Endothelial cell of umbilical vein (primary cell): ENCODE measurements at places on chromosomes 2 and 18. TPM values are rescaled to one million over a fixed set of nuclear protein-coding genes. Genes with fewer than 3 reads are reported as not detected.

- no peak for DNase-seq
These were observed 254.7 kb upstream of the THUMPD2 start for GRCh38 chr2:40033781-40034180.

- DNase-seq: no peak
These were observed 115.4 kb upstream of the STK17B start for GRCh38 chr2:196286821-196287220.

DNA sequence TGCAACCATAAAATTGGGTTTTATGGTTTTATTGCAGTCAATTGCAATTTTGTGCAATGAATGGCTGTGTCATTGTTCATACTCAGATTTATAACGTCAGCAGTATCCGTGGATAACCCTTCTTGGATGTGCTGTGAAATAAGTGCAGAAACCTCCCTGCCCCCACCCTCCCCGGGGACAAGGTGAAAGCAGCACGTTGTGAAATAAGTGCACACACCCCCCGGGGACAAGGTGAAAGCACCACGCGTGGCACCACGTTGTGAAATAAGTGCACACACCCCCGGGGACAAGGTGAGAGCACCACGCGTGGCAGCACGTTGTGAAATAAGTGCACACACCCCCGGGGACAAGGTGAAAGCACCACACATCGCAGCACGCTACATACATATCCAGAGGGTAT is 93.6 kb upstream of the NFATC1 start:
- no peak for DNase-seq

DNA sequence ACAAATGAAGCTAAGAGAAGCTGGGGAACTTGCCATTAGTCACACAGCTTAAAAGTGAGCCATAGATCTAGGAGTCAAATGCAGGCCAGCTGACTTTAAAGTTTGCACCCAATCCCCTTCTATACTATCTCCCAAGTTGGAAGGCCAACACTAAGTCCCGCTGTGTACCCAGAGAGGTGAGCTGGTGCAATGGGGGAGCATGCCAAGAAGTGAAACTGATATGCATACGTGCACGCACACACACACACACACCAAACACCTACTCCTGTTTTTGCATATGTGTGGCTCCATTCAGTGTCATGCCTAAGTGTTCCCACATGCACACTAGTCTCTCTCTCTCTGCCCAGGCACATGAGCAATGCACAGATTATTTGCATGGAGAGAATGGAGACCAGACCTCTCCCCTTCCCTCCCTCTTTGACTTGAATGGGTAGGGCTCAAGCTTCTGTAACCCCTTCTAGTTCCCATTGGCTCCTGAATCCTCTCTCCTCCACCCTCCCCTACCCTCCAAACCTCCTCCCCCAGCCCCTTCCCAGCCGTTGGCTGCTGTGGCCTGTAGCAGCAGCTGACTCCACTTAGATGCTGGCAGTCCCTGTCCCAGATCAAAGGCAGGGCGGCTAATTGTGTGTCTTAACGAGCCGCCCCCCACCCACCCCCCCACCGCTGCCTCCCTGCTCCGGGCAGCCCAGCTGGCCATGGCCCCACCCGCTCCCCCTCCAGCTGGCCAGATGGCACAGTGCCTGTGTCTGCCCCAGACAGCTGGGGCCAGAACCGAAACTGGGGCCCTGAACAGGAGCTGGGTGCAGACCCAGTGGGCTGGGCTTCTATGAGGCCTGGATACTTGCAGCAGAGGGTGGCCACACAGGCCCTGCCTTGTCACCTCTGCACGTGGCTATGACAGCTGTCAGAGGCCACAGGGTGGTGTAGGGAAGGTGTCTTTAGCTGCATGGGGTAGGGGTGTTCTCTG is 5.6 kb downstream of the WNT10A start:
- DNase-seq: no peak

DNA sequence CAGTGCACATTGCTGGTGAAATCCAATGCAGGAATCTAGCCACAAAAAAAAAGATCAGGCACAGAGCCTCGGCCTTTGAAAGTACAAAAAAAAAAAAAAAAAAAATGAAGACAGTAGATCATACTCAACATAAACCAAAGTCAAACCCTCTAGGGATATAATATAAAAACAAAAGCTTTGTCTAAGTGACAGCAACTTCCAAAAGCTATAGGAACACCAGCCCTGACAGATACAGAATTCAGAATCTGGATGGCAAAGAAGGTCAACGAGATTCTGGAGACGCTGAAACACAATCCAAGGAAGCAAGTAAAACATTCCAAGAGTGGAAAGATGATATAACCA is 54.0 kb upstream of the SCN1A start:
- no peak for DNase-seq

- DNase-seq: no peak
These were observed 101.7 kb upstream of the SP3 start for GRCh38 chr2:174066871-174067270.

- DNase-seq: no peak
These were observed 62.6 kb downstream of the KLF7 start for GRCh38 chr2:207103132-207103531.

DNA sequence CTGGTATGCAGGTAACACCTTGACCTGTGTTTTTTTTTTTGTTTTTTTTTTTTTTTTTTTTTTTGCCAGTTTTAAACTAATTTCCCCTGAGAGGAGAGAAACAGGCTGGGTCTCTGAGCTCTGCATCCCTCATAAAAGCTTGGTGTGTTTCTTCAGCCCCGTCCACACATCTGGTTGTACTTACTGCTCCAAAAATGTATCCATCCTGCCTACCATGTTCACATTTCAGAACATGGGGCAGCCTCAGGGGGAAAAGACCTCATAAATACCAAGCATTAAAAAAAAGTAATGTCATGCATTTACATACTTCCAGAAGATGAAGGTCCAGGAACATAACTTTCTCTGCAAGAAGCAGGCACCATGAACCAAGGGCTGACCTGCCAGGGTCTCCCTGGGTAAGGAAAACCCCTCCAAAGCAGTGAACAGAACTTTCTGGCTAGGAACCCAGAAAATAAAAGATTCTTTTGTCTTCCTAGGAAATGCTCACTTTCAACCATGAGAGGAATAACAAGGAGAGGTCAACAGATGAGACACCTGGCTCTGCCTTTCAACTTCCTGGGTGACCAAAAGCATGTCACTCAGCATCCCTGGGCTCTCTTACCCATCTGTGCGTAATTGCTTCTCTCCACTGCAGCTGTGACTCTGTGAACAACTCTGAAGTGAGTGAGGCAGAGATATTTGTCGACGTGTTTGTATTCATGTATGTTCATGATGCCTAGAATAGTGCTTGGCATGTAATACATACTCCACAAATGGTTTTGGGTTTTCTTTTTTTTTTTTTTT is 118.6 kb downstream of the MCFD2 start:
- no peak for DNase-seq

DNA sequence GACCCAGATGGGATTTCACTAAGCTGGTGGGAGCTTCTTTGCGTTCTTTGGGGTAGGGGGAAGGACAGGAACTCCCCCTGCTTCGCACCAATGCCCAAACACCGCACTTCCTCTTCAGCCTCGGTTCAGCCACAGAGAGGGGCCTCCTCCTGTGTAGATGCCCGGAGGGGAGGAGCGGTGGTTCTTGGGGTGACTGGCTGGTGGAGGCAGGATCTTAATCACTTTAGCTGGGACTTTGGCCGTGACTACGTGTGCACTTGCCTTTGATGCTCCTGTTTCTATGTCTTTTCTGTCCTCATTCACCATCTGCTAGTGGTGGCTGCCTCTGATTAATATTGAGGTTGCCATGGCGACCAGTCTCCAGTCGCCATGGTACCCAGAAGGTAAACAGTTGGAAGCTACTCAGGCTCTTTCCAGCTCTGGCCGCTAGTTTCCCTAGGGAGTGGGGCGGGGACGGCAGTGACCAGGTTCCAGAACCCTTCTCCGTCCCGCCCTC is 1.9 kb downstream of the CNGA3 start:
- no peak for DNase-seq

DNA sequence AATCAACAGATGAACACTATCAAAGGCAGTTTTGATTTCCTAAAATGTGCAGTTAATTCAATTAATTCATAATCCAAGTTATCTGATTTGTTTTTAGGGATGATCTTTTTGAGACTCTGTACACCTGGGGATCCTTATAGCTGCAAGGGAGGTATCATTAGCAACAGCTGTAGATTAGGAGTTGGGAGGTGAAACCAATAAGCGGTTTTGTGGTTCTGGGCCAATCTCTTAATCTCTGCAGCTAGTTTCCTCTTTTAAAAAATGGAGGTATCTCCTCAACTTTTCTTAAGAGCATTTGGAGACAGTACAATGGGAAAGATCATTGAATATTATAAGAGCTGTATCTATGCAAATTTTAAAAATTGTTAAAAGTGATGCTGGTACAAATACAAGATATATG is 126.0 kb downstream of the MC4R start:
- DNase-seq: no peak

GRCh38 chr2:182717416-182717815 is 1.4 kb downstream of the DNAJC10 start:
- peak; percentile 22 for DNase-seq

DNA sequence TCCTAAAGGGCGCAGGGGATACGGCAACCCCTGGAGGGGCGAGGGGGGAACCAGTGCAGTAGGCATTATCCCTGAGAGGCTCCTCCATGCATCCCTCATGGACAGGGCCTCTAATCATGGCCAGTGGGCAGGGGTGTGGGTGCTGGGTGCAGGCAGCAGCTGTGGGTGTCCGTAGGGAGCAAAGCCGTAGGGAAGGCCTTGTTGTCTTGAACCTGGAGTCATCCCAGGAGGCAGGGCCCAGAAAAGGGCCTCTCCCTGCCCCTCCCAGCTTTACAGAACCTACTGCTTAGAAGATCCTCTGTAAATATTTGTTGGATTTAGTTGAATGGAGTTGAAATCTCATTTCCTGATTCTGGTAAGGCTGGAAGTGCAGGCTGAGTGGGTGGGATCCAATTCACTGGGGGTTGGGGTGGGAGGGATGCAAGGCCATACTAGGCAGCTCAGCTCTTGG is 207.0 kb upstream of the HAAO start:
- DNase-seq: no peak

DNA sequence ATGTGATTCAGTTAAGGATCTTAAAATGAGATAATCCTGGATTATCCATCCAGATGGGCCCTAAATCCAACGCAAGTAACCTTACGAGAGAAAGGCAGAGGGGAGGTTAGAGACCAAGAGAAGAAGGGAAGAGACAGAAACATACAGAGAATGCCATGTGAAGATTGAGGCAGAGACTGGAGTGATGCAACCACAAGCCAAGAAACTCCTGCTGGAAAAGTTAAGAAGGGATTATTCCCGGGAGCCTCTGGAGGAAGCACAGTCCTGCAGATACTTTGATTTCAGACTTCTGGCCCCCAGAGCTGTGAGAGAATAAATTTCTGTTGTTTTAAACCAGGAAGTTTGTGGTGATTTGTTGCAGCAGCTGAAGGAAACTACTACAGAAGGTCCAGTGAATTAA is 992.7 kb downstream of the BCL11A start:
- DNase-seq: no peak

DNA sequence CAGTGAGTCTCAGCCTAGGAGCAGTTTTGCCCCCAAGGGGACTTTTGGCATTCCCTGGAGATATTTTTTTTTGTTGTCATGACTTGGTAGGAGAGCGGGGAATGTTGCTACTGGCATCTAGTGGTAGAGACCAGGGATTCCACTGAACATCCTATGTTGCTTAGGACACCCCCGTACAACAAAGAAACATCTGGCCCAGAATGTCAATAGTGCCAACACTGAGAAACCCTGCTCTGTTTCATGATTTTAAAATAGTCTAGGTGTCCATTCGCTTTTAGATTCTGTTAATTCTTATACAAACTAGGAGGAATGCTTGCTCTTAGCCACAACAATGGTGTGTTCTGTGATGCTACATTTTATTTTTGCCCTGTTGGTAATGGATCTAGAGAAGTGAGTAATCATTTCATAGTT is 225.8 kb upstream of the SIX3 start:
- peak; percentile 26 for DNase-seq

GRCh38 chr2:133287709-133288108 is 280.6 kb downstream of the NCKAP5 start:
- DNase-seq: peak; percentile 5

DNA sequence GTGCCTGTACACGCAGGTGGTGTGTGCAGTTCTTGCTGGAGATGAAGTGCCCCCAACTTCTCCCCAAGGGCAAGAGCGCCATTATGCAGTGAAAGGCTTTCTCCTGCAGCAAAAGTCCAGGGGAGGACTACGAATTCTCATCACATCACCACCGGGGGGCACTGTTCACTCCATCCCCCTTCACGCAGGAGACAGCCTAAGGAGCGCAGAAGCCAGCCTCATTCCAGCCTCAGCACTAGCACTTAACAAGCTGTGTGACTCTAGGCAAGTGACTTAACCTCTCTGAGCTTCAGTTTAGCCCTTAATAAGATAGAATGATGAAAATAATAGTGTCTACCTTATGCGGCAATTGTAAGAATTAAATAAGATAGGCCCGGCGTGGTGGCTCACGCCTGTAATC is 32.3 kb downstream of the DNMT3A start:
- DNase-seq: peak; percentile 57

DNA sequence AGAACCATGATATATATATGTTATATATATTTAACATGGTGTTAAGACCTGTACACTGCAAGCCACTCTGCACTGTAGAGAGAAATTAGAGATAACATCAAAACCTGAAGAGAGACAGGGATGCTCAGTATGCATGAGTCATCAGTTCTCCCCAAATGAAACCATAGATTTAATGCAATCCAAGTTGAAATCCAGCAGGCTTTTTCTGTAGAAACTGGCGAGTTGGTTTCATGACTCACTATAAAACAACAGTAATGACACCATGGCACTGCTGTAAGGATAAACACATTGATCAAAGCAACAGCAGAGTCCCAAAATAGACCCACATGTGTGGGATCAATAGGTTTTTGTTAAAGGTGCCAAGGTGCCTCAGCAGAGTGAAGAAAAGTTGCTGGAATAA is 65.8 kb downstream of the RTP5 start:
- no peak for DNase-seq

GRCh38 chr18:80033181-80034067 is 810 bp upstream of the RBFA start:
- no peak for DNase-seq

- DNase-seq: no peak
These were observed 429.4 kb downstream of the ARHGAP15 start for GRCh38 chr2:143558665-143559064.

DNA sequence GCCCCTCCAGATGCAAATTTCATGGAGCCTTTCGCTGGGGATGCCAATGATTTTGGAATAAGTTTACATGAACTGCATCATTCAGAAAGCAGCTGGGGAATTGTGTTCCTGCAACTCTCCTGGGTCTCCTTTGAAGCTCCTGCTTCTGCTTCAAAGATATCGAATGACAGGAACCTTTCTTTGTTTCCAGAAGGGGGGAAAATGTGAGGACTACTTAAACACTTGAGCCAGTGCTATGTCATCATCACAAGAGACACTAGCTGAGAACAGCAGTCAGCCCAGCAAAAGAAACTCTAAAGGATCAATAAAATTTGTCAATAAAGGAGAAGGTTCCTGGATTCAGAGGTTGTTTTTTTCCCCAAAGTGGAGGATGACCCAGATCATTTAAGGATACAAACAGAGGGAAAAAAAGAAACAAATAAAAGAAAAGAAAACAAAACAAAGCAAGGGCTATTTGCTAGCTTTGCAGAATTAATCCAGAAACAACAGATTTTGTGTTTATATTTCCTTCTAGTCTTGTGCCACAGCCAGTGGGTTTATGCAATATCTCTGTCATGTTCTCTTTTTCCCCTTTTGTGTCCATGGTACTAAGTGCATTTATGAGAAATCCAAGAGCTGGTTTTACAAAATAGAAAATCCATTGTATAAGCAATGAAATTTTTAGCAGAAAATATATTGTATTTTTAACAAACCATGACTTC is 463.7 kb downstream of the CDH2 start:
- no peak for DNase-seq

The CDH20 gene
- not detected in 2 replicates for total RNA-seq

The ERICH2 gene
- total RNA-seq: not detected in 2 replicates

The SMCHD1 gene
- 36.2 and 39.9 TPM in 2 replicates for total RNA-seq

The OTOS gene
- not detected in 2 replicates for total RNA-seq

The TUBB8B gene
- total RNA-seq: 1.1 TPM in 1 of 2 replicates, not detected in the other

The RAPH1 gene
- total RNA-seq: 56.9 and 59.5 TPM in 2 replicates
